Fibroblast of skin of left biceps (primary cell): ENCODE measurements at places on chromosomes 2 and 18.

- no peak for DNase-seq
These were observed 458.6 kb upstream of the FSIP2 start for GRCh38 chr2:185279999-185280398.

DNA sequence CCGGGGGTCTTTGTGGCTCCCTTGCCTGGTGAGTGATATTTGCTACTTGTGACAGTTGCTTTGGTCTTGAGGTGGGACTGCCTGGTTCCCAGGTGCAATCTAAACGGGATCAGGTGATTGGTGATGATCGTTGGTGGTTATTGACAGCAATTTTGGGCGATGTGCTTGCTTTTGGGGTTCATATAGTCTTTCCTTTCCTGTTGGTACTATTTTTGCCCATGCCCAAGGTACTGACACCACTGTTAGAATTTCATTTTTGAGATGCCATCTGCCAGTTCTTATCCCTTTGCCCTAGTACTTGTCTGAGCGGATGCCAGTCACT is 573 bp downstream of the WDR7 start:
- no peak for DNase-seq

DNA sequence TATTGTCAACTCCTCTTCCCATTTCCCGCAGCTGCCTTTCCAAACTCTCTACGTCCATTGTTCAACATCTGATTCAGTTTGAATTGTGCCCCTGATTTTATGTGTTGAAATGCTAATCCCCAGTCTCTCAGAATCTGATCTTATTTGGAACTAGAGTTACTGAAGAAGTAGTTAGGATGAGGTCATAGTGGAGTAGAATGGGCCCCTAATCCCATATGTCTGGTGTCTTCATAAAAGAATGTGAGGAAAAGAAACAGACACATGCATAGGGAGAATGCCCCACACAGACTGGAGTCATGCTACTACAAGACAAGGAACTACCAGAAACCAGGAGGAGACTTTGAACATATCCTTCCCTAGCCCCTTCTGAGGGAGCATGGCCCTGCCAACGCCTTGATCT is 99.2 kb downstream of the LRP1B start:
- DNase-seq: no peak

- no peak for DNase-seq
These were observed 480.6 kb upstream of the HS6ST1 start for GRCh38 chr2:128799284-128799552.

DNA sequence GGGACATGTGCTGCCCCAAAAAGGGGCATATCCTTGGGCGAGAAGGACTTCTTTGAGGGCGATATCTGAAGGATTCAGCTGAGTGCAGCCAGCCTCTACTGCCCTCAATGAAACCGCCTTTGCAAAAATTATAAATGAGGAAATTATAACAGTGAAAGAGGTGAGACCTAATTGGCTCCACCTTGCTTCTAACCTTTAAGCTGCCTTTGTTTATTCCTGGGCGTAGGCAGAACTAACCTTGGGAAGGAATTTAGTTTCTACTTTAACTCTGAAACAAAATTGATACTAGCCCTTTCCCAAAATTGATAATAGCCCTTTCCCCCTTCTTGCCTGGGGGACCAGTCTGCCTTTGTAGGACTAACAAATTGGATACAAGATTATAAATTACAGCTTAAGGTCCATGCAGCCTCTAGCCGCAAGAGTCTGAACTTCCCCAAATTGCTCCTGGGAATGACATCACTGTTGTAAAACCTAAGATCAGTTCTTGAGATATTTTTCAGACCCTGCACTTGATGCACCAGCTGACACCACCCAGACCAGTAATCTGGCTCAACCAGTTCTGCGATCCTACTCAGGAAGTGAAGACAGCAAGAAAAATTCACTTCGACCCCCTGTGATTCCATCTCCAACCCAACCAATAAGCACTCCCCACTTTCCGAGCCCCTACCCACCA is 36.0 kb upstream of the ASAP2 start:
- no peak for DNase-seq

DNA sequence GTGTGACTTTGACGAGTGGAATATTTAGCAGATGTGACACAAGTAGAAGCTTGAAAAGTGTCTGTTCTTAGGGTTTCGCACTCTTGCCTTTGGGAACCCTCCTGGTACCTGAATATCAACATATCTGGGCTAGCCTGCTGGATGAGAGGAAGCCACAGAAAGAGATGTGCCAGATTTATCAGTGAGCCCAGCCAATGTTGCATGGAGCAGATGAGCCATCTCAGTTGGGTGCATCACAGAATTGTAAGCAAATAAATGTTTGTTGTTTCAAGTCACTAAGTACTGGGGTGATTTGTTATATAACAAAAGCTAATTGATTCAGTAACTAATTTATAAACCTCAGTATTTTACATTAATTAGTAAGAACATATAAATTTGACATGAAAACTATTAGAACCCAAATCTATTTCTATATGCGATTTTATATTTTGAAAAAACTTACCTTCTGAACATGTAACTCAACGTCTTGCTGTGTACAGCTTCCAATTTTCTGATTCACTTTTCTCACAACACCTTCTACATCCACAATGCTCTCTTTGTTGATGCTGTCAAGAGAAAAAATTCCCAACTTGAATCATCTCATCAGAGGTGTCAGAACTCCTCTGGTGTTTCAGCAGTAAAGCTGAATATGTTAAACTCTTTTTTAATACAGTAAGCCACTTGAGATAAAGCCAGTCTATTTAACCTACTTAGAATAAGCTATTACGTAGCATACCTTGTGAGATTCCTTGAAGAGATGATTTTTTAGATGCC is 42.3 kb downstream of the DARS1 start:
- DNase-seq: no peak

GRCh38 chr18:62938006-62938405 is 222.7 kb downstream of the PHLPP1 start:
- DNase-seq: peak; percentile 39
